ENCODE measurements at places on chromosomes 11 and 22. TPM values are rescaled to one million over a fixed set of nuclear protein-coding genes. Genes with fewer than 3 reads are reported as not detected.

RTN4R gene
- total RNA-seq, result 1.1 TPM

TRIM21 gene
- total RNA-seq, result 9.1 TPM

RPUSD4 gene
- total RNA-seq, result 13.5 TPM

SLC22A25 gene
- total RNA-seq, result not detected

LSP1 gene
- 15.8 TPM for total RNA-seq

RNF214 gene
- total RNA-seq, result 23.0 TPM

PRR33 gene
- total RNA-seq, result 0.25 TPM

PKP3 gene
- 0.40 TPM for total RNA-seq

NAV2 gene
- 12.9 TPM for total RNA-seq

MYOD1 gene
- not detected for total RNA-seq

WNT7B gene
- not detected for total RNA-seq

KCNK4 gene
- not detected for total RNA-seq

- DNase-seq, result no peak
These were observed 29.1 kb upstream of the CCND1 start for GRCh38 chr11:69611548-69612526.

GRCh38 chr22:33354928-33355327 is 296.7 kb upstream of the SYN3 start:
- no peak for DNase-seq

DNA sequence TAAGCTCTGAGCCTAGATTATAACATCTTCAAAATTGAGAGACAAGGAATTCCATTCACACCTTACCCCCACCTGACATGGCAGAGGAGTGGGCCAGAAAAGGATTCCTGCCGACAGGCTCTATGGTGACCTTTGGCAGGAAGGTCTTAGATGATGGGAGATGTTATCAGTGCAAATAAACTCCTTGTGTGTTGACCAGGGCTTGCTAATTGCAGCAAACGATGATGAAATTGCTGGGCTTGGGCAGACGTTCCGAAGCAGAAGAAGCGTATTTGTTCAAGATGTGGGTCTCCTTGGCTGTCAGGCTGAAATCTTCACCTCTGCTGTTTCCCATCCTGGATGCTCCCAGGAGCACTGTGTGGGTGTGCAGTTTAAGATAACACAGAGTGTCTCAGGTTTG is 183.7 kb upstream of the CADM1 start:
- DNase-seq, result no peak

GRCh38 chr11:129075757-129076156 is 116.4 kb downstream of the ARHGAP32 start:
- no peak for DNase-seq

- DNase-seq, result peak; percentile 68
These were observed 15.5 kb downstream of the APOL3 start for GRCh38 chr22:36144886-36145541.

- DNase-seq, result no peak
These were observed 77.1 kb downstream of the UVRAG start for GRCh38 chr11:75891947-75892739.

GRCh38 chr11:75588051-75588481 is 26.0 kb downstream of the SERPINH1 start:
- DNase-seq, result no peak

DNA sequence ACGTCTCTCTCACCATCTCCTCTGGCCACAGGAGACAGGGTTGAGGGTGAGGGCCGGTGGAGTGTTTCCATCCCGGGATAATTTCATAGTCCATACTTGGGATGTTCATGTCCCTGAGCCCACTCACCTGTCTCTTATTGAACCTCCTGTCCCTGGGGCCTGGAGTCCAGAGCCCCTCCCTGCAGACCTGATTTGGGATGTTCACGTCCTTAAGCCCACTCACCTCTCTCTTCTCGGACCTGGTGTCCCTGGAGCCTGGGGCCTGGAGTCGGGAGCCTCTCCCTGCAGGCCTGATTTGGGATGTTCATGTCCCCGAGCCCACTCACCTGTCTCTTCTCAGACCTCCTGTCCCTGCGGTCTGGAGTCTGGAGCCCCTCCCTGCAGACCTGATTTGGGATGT is 868.2 kb downstream of the BRD1 start:
- DNase-seq, result no peak

DNA sequence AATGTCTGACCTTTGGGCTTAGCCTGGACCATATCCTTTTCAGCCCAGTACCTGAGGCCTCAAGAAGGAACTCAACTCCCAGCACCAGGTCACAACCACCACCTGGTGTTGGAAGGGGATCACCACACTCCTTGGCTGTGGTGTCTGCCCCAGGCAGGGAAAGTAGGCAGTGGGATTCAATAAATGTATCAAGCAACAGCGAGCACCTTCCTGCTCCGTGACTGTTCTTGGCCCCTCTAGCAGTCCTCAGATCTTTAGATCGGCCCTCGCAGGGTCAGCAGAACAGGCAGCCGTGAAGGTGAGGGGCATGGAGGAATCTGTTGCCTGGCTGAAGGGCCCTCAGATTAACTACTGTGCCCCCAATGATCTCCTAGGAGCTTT is 15.9 kb downstream of the ARFGAP2 start:
- DNase-seq, result no peak

DNA sequence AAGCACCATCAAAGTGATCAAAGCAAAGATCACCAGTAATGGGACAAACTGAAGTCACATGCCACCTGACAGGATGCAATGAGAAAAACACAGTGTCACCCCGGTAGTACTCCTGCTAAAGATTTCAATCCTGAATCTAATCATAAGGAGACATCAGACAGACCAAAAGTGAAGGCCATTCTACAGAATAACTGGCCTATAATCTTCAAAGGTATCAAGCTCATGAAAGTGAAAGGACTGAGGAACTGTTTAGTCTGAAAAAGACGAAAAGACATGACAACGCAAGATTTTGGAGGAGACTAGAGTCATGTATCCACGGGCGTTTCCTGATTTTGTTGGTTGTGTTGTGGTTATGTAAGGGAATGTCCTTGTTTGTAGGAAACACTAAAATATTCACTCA is 42.4 kb upstream of the TSKU start:
- no peak for DNase-seq

DNA sequence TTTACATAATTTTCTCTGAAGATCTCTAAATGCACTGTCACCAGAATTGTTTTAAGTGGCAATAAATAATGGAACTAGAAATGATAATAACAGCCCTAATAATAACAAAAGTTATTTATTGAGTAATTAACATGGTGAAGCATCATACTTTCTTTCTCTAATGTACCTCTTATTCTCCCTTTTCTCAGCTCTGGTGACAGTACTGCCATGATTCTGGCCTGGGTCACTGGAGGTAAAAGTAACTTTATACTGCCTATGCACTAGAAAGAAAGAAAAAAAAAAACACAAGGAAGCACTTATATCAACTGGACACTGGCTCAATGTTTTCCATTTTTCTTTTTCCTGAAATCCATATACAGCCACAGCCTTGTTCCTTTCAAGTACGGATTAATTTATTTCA is 43.7 kb downstream of the CADM1 start:
- no peak for DNase-seq

DNA sequence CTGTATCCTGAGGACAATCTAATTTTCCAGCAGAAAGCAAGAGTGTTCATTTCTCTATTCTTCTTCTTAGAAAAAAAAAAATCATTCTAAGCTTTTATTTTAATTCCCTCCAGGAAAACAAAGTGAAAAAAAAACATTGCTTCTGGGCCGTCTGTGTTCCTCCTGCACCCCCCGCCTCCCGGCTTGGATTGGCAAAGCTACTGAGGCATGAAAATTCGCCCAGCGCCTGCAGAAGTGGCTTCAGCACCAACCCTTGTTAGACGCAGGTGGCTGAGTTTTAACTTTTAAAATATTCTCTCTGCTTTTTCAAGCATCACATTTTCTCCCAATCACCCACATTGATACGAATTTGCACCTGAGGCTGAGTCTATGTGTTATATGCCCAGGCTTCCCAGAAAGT is 401.6 kb downstream of the BRD1 start:
- no peak for DNase-seq

DNA sequence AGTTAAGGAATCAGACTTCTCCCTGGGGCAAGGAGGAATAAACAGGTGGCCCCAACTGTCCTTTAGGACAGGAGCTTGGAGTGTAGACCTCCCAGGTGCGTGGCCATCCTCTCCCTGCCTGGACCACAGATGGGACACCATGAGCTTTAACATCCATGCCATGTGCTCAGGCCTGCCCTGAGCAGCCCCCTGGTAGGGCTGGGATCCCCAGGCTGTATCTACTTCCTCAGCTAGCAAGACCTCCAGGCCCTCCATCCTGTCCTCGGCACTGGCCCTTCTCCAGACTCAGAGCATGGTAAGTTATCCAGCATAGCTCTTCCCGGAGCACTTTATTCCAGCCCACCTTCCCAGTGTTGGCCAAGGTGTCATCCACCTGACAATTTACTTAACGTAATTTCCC is 5.7 kb downstream of the CD6 start:
- no peak for DNase-seq

GRCh38 chr11:12186701-12187100 is 76.3 kb downstream of the MICAL2 start:
- no peak for DNase-seq

DNA sequence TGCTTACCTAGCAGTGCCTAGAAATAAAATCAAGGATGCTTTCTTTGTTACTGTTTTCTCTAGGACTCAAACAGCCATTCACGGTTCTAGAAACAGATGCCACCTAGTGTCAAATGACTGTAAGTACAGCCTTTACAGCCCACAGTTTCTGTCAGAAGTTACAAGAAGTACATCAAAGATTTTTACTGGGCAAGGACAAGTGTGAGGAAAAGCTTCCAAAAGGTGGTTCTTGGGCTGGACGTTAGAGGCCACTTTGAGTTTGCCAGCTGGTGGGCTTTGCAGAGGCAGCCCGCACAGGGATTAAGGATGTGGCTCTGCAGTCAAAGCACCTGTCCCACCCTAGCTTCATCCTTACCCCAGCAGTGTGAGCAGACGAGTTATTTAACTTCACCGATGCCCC is 6.9 kb downstream of the KMT5B start:
- DNase-seq, result no peak

DNA sequence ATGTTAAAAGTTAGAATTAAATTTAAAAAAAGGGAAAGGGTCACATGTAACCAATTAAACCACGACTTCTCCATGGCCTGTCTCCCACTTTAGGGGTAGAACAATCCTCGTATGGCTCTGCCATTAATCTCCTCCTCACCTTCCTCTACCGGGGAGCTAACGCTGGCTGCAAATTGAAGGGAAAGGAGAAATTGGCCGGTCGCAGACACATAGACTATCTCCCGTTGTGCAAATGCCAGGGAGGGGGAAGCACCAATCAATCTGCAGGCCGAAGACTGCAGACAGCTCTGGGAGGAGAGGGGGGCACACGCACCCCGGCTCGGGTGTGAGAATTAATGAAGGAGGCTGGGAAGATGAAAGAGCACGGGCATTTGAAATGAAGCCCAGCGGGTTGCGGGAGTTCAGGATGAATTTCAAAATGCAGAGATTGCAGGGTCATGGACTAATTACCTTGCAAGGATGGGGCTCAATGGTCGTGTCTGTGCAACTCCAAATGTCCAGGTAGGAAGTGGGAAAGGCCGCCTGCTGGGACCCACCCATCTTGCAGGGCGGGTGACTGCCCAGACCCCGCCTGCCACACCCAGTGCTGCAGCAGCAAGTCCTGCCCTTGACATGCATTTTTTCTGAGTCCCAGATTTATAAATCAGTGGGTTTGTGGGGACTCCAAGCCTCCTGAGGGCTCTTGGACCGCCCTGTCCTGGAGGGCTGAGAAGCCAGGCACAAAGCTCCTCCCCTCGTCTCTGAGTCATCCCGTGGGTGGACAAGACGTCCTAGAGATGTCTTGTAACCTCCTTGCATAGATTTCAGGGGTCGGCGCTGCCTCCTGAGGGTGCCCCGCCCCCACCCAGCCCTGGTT is 534.2 kb downstream of the TBC1D22A start:
- DNase-seq, result no peak

DNA sequence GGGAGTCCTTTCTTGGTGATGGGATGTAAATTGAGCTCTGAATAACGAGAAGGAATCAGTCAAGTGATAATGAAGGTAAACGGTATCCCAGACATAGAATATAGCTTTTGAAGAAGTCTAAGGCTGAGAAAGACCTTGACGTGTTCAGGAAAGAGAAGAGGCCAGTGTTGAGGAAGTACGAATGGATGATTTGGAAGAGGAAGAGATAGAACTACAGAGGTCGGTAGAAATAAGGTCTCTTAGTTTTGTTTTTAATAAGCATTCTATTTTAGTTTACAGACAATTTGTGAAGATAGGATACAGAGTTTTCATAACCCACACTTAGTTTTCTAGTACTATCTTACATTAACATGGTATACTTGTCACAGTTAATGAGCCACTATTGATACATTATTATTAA is 1598.1 kb downstream of the FAM181B start:
- DNase-seq, result no peak

DNA sequence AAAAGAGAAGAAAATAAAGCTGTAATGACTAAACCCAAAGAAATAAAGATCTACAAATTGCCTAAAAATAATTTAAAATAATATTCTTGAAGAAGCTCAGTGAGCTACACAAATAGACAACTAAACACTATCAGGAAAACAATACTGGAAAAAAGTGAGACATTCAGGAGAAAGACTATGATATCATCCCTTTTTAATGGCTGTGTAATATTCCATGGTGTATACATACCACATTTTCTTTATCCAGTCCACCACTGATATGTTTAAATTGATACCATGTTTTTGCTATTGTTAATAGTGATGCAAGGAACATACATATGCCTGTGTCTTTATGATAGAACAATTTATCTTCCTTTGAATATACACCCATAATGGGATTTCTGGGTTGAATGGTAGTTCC is 13.1 kb upstream of the OR6T1 start:
- DNase-seq, result no peak

- DNase-seq, result no peak
These were observed 559.1 kb downstream of the MN1 start for GRCh38 chr22:27242474-27242873.

- DNase-seq, result no peak
These were observed 8.6 kb downstream of the OR51T1 start for GRCh38 chr11:4890279-4890678.

- no peak for DNase-seq
These were observed 22.2 kb upstream of the FGF19 start for GRCh38 chr11:69726019-69726418.

GRCh38 chr11:74611369-74611861 is 19.0 kb downstream of the POLD3 start:
- no peak for DNase-seq

- DNase-seq, result no peak
These were observed 64.5 kb upstream of the SCUBE2 start for GRCh38 chr11:9155930-9156329.

GRCh38 chr22:46827136-46827780 is 64.8 kb downstream of the TBC1D22A start:
- peak; percentile 32 for DNase-seq

- no peak for DNase-seq
These were observed 427.9 kb upstream of the DDI1 start for GRCh38 chr11:103608566-103608965.

Measured in right cardiac atrium (tissue), 5 donors.